AG04450 (cell line): ENCODE measurements at places on chromosomes 5 and 9.

DNA sequence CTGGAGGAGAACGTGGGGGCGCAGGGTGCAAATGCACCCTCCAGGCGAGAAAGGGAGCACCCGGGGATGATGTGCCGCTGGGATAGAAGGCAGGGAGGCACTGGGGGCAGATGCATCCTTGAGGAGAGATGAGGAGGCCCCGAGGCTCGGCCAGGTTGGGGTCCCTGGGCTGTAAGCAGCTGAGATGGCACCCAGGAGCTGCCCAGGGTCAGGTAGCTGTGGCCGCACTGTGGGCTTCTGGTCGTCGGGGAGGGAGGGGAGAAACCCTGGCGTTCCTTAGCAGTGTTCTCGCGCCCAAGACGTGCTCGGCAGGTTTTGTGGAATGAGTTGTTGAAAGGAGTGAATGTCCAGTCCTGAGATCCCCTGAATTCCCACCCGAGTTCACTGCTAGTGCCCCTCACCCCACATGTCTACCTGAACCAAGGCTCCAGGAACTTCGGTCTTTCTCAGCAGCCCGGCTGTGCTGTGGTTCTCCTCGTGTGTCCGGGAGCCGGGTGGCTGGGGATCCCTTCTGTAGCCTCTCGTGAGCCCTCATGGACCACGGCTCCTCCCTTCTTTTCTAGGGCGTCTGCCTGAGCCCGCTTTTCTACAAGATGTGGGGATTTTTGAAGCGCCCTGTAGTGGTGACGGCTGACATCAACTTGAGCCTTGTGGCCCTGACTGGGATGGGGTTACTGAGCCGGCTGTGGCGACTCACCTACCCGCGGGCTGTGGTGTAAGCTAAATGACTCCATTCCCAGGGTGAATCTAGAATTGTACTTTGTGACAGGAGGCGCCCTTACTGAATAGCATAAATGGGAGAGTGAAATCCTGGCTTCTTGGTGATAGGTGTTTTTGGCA is 1.1 kb downstream of the POMT1 start:
- no peak for DNase-seq

DNA sequence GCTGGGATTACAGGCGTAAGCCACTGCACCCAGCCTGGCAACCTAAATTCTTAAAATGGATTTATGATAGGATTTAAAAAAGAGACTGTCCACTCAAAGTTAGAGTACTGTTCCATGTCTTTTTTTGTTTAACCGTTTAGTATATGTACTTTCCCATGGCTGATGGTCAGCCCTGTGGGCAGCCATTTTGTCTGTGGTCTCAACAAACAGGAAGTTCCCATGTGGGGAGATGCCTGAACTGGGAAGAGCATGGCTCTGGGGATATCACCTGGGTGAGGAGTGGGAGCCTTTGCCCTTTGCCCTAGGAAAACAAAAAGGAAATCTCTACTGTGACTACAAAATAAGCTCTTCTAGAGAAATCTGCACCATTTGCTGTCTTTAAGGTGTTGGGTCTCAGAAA is 27.5 kb upstream of the GNPDA1 start:
- no peak for DNase-seq

DNA sequence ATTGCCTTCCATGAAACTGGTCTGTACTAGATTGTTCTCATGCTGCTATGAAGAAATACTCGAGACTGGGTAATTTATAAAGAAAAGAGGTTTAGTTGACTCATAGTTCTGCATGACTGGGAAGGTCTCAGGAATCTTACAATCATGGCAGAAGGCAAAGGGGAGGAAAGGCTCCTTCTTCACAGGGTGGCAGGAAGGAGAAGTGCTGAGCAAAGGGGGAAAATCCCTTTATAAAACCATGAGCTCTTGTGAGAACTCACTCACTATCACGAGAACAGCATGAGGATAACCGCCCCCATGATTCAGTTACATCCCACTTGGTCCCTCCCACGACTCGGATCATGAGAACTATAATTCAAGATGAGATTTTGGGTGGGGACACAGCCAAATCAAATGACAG is 163.2 kb downstream of the RFK start:
- DNase-seq = no peak

DNA sequence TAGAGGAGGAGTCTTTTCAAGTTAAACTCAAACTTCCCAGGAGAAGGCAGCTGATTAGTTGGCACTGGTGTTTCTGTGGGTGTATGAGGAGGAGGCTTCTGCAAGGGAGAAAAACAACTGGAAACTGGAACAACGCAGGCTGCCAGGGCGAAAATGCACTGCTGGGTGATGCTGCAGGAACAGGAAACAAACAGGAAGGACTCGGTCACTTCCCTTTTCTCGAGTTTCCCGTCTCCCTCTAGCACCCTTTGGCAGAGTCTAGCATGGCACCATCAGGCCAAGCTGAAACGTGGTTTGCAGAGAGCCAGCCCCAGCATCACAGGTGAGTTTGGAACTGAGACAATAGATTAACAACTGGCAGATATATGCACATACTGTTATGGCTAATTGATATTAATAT is 77.5 kb upstream of the CAST start:
- DNase-seq = no peak

- no peak for DNase-seq
These were observed 4.4 kb downstream of the GDNF start for GRCh38 chr5:37835380-37835973.

- DNase-seq = no peak
These were observed 87.0 kb downstream of the LNPEP start for GRCh38 chr5:97022898-97023297.

DNA sequence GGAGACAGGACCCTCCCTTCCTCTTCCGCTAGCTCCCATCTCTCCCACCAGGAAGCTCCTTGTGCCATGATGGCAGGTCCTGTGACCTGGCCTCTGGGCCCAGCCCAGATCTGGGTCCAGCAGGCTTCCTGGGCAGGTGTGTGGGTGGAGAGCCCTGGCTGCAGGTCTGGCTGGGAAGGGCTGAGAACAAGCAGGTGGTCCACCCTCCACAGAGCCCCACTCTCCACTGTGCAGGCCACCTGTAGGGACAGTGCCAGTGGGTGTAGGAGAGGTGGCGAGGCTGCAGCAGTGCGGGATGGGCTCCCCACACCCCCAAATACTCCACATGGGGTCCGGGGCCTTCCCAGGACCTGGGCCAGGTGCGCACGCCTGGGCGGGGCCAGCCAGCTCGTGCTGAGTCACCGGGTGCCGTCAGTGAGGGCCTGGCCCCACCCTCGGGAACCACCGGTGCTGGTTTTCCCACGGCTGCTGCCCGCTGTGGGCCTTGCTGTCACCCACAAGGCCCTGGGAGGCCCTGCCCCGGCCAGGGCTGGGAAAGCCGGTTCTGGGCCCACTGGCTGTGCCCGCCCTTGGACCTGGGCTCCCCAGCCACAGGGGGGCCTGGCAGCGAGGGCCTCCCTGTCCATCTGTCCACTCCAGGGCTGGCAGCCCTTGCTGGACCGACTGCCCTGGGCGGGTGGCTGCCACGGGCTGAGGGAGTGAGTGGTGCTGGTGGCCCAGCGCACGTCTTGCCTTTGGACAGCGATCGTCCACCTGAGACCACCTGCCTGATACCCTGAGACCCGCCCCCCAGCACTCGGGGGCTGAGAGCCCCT is 9.3 kb upstream of the NRARP start:
- DNase-seq = no peak

DNA sequence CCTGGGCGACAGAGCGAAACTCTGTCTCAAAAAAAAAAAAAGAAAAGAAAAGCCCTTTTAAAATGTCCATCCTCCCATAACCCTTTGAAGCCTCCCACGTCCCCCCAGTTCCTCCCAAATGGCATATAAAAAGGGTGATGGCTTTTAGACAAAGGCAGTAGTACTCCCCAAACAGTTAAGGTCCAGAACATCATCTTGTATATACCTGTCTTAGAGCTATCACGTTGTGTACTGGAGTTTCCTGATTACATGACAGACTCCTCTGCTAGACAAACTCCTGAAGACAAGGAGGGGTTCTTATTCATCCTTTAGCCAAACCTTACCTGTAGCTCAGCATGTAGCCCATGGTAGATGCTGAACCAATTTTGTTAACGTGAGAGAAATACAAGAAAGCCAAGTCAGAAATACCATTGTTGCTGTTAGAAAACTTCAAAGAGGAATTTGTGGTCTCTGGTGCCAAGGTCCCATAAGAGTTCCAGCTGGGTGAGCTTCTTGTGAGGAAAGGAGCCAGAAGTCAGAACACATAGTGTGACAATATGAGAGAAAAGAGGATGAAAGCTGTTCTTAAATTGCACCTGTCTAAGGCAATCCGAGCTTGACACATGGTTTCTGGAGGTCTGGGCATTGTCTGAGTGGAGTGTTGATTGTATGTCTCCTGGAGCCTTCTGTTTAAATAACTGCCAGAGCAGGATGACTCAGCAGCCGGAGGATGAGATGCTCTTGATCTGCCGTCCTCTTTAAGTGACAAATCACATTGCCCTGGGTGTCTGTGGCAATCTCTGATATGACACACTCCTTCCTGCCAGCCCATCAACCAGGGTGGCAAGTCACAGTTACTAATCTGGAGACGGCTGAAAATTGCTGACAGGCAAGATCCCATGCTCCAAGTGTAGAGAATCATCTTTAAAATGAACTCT is 69.1 kb downstream of the ARRDC3 start:
- DNase-seq = peak; percentile 59

GRCh38 chr5:179212870-179213269 is 132.4 kb downstream of the ADAMTS2 start:
- no peak for DNase-seq

DNA sequence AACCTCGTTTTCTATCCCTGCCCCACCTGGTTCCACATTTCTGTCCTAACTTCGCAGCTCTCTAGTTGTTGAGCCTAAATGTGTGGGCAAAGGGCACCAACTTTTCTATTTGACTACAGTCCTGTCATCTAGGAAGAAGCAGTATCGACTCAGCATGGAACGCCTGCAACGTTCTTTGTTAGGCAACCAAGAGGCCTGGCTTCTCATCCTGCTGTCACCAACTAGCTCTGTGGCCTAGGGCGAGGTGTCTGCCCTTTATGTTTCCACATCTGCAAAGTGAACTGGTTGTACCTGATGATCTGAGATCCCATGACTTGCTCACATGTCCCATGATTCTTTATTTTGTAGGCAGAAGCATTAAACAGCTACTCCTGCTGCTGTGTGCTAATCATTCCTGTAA is 248.9 kb downstream of the ADAMTSL1 start:
- DNase-seq = no peak
